NK-92 treated with Interleukin-12 subunit alpha and Interleukin-12 subunit beta, amount 100 ng/mL, for 24 hours (cell line): ENCODE measurements at places on chromosomes 4 and X.
A peak's percentile ranks its signal among the peaks of the same experiment; 100 is the strongest.

GRCh38 chr4:38759113-38759789 is 23.5 kb downstream of the TLR10 start:
- no peak for DNase-seq

- no peak for DNase-seq
Observed at GRCh38 chr4:7813674-7814073, 126.0 kb downstream of the AFAP1 start.

- DNase-seq = no peak
Observed at GRCh38 chr4:90078440-90078839, 48.8 kb upstream of the CCSER1 start.

DNA sequence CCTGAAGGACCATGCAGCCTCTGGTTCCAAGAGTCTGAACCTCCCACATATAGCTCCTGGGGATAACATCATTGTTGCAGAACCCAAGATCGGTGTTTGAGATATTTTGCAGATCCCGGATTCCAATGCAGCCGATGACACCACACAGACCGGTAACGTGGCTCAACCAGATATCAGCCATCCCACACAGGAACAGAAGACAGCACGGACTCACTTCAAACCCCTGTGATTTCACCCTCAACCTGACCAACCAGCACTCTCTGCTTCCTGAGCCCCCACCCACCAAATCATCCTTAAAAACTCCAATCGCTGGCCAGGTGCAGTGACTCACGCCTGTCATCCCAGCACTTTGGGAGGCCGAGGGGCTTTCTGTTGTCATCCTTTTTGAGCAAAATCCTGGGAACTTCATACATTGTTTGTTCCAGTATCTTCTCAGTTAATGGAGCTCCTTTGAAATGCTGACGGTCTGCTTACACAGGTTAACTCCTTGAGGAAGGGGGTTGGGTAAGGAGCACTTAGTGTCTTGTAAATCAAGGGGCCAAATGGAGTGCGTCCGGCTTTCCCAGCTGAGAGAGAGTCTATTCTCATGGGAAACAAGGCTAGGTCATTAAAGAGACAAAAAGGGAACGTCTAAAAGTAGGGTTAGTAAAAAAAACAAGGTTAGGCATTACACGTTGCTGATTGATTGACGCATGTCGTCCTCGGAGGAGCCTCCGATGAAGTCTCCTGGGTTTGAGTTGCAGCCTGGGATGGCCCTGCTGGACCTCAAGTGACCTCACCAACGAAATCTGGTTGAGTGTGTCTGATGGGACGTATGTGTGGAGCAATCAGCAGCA is 230.4 kb downstream of the CRLF2 start:
- DNase-seq = no peak

DNA sequence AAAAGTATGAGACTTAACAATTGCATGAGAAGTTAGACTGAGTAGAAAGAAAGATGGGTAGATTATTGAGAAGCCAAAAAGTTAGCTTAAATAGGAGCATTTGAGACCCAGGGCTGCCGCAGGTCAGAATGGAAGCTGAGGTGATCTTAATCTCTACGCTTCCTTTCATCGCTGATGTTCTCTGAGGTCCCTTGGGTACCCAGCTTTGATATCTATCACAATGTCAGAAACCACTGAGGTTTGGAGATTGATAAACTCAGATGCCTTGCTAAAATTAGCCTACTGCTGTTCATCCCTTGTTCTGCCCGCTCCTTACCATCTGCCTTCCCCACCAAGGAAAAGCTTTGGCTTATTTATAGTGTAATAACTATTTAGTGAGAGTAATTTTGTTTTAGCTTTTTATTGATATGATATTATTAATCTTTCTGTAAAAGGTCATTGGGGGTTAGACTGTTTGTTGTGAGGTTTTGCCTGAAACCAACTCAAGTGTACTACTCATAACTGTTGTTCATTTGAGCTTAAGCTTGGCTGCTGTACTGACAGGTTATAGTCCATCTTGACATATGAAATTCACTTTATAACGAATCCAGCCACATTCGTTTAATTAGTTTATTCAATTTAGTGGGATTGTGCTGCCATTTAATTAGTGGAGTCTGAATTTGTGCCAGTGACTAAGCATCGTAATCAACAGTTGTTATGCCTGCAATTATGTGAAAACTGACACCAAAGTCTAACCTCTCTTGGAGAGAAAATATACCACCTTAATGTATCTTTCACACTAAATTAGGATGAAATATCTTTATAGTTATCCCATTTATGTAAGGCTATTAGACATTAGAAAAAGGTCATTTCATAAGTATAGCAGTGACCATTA is 15.1 kb downstream of the MCUB start:
- no peak for DNase-seq

GRCh38 chrX:119698845-119699244 is 5.9 kb upstream of the SEPTIN6 start:
- no peak for DNase-seq

- DNase-seq = no peak
Observed at GRCh38 chr4:41696131-41696530, 52.4 kb downstream of the PHOX2B start.

- no peak for DNase-seq
Observed at GRCh38 chrX:12013211-12013618, 125.1 kb upstream of the FRMPD4 start.

DNA sequence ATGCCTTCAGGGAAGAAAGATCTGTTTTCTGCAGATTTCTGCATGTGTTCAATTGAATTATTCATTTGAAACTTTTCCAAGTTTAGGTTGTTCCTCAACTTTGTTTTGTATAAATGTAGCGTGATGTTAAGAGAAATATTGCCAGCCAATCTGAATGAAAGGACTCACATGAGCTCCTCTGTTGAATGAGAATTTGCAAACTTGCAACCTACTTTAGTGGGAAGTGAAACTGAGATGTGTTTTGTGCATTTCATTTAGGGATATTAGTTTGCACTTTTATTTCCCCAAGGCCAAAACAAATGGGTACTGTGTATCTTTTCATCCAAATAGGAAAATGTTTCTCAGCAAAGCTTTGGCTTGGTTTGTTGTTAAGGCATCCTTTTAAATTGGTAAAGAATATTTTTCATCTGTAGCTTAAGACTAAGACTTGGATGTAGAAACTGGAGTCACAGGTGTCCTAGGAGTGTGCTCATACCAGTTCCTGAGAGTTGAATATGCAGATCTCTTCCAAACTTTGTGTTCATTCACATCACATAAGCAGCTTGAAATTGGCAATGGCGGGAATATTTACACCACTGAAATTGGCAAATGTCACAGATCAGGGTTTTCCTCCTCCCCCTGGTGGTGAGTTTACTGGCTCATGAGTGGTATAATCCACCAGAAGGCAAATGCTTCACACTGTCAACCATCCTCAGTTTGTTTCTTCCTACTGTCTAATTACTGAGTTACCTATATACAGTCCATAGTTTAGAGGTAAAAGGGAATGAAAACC is 193.6 kb upstream of the BANK1 start:
- no peak for DNase-seq

DNA sequence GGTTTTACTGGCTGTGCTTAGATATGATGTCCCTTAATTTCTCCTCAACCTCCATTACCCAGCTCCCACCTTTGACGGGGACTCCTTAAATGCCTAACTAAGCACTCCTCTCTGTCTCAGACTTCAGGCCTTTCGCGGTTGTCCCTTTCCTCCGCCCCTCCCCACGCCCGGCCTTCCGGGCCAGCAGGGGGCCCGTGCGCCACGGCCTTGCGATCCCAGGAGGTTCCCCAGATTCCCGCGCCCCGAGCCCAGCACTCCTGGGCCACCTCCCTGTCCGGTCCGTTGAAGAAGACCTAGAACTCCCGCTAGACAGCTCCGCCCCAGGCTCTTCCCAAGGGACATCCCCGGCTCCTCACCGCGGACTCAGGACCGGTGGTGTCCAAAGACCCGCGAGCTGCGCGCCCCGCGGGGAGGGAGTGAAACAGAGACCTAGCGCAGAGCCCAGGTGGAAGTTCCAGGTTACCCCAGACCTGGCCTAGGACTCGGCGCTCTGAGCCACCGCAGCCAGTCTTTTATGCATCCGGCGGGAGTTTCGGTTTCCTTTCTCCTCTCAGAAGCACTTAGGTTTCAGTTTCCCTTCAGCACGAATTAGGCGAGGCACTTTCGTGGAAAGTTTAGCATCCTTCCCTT is at the start of gene DDX60:
TSS of gene DDX60 (minus strand) at position 487 of the 630 bp plus-strand sequence. CDS start 7,493 bp downstream, outside the sequence.
- DNase-seq = peak; percentile 63

DNA sequence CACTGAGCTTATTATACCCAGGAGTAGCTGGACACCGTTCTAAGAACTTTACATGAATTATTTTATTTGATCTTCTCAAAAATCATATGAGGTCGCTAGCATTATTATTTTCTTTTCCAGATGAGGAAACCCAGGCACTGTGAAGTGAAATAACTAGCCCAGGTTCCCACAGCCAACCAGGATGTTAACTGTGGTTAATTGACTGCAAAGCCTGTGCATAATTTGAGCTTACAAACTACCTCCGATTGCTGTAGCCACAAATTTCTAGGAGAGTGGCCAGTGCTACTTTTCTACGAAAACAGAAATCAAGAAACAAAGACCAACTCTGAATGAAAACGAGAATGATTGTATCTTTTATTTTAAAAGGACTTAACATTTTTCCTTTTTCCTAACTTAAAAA is 27.2 kb downstream of the SPRY1 start:
- no peak for DNase-seq

DNA sequence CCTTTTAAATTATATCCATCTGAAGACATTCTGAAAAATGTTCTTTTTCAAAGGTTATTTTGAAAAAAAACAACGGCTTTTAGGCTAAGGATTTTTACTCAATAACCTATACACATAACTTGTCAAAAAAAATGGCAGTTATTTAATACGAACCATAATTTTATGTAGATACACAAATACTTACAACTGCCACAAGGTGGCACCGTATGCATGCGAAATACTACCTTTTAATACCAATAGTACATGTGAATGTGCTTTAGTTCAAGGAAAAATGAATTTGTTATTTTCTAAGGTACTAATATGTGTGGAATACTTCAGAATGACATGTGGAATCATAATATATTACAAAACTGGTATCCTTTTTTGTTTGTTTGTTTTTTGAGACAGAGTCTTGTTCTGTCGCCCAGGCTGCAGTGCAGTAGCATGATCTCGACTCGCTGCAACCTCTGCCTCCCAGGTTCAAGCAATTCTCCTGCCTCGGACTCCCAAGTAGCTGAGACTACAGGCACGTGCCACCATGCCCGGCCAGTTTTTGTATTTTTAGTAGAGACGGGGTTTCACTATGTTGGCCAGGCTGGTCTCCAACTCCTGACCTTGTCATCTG is 4.6 kb upstream of the MAD2L1 start:
- DNase-seq = no peak

GRCh38 chr4:6705646-6706045 is 4.0 kb downstream of the MRFAP1L1 start:
- no peak for DNase-seq

- no peak for DNase-seq
Observed at GRCh38 chr4:85732124-85732523, 257.2 kb downstream of the ARHGAP24 start.

DNA sequence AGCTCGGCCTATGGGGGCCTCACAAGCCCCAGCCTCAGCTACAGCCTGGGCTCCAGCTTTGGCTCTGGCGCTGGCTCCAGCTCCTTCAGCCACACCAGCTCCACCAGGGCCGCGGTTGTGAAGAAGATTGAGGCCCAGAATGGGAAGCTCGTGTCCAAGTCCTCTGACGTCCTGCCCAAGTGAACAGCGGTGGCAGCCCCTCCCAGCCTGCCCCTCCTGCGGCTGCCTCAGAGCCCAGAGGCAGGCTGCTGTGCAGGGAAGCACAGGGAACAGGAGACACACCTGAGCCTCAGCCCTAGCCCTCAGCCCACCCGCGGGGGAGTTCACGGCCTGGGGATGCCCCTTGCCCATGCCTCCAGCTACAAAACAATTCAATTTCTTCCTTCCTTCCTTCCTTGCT is 75.7 kb upstream of the ZXDA start:
- no peak for DNase-seq

- DNase-seq = no peak
Observed at GRCh38 chr4:47312170-47312569, 151.3 kb downstream of the COMMD8 start.

DNA sequence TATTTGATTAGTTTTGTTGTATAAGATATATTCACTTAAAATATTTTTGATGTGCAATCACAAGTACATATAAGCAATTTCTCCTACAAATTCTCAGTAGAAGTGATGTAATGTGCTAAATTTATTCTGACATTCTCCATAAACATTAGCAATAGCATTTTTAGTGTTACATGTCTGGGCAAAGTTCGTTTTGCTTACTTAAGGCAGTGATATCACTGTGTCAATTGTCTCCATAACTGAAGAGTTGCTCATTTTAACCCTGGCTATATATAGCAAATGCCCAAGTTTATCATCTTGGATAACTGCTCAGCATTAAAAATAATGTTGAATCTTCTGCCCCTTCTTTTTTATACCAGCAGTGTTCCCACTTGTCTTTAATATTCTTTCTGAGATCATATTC is 340.0 kb upstream of the NDST4 start:
- DNase-seq = no peak

- DNase-seq = no peak
Observed at GRCh38 chr4:7626531-7626930, 191.8 kb upstream of the PSAPL1 start.

GRCh38 chr4:52051615-52052474 is 741 bp downstream of the SPATA18 start:
- DNase-seq = no peak

DNA sequence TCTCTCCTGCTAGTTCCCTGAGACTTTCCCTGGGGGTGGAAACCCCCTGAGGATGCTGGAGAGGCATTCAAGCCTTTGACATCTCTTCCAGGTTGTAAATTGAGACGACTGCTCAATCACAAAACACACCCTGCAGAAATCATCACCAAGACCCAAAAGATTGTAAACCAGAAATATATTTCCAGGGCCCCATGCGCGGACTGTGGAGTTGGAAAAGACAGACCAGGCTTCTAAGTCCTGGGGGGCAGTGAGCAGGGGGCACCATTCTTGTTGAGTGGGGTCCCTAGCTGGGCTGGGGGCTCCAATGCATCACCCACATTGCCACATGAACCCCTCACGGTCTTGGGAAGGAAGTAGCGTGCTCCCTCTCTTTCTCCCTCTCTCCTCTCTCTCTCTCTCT is 87.9 kb upstream of the C4orf50 start:
- DNase-seq = no peak

GRCh38 chr4:155759372-155760252 is 791 bp downstream of the GUCY1B1 start:
- no peak for DNase-seq

- DNase-seq = no peak
Observed at GRCh38 chr4:103802766-103803165, 83.0 kb upstream of the TACR3 start.

DNA sequence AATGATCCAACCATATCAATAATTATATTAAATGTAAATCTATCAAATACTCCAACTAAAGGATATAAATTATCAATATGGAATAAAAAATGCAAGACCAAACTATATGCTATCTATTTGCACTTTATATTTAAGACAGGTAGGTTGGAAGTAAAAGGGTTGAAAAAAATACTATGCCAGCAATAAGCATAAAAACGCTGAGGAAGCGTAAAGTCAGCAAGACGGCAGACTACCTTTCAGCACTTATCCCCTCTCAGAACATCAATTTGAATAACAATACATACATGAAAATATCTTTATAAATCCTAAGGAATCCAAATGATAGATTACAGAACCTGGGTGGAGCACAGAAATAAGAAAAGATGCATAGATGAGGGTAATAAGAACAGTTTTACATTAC is 14.0 kb upstream of the GABRA3 start:
- no peak for DNase-seq
